AG10803 (cell line): ENCODE measurements at places on chromosomes 2 and 18.
A peak's percentile ranks its signal among the peaks of the same experiment; 100 is the strongest.

GRCh38 chr2:226802573-226802972 is 3.0 kb upstream of the IRS1 start:
- peak; percentile 89 for DNase-seq

- DNase-seq: peak; percentile 87
These were observed 82.3 kb downstream of the ANTXR1 start for GRCh38 chr2:69095305-69095704.

DNA sequence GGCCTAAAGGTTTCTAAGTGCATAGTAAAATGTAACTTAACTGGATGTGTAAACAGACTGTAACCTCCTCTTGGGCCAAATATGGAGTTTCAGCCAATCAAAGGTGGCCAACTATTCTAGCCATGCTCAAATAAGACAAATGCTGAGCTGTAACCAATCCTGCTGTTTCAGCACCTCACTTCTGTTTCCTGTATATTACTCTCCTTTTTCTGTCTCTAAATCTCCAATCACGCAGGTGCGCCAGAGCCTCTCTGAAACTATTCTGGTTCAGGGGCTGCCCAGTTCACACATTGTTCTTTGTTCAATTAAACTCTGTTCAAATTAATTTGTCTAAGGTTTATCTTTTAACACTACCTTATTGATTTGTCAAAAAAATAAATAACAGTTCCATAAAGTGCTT is 532.7 kb upstream of the DCC start:
- no peak for DNase-seq

DNA sequence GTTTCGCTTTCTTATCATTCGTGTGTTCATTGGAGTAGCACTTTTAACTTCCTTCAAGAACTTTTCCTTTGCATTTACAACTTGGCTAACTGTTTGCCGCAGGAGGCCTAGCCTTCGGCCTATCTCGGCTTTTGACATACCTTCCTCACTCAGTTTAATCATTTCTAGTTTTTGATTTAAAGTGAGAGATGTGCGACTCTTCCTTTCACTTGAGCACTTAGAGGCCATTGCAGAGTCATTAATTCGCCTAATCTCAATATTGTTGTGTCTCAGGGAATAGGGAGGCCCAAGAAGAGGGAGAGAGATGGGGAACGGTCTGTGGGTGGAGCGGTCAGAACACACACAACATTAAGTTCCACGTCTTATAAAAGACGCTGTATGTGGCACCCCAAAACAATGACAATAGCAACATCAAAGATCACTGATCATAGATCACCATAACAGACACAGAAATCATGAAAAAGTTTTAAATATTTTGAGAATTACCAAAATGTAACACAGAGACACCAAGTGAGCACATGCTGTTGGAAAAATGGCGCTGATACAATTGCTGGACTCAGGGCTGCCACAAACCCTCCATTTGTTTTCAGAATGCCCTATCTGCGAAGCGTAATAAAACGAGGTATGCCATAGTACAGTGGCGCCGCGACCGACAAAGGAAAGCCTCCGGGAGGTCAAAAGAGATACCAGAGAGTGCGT is 553 bp downstream of the TIGD1 start:
- DNase-seq: no peak

GRCh38 chr2:71456617-71457016 is 3.3 kb downstream of the DYSF start:
- no peak for DNase-seq

GRCh38 chr2:74525717-74526648 is at the start of gene DQX1:
Gene DQX1 (minus strand): TSS chr2:74526231. CDS start chr2:74525729, 502 bp downstream.
- no peak for DNase-seq

DNA sequence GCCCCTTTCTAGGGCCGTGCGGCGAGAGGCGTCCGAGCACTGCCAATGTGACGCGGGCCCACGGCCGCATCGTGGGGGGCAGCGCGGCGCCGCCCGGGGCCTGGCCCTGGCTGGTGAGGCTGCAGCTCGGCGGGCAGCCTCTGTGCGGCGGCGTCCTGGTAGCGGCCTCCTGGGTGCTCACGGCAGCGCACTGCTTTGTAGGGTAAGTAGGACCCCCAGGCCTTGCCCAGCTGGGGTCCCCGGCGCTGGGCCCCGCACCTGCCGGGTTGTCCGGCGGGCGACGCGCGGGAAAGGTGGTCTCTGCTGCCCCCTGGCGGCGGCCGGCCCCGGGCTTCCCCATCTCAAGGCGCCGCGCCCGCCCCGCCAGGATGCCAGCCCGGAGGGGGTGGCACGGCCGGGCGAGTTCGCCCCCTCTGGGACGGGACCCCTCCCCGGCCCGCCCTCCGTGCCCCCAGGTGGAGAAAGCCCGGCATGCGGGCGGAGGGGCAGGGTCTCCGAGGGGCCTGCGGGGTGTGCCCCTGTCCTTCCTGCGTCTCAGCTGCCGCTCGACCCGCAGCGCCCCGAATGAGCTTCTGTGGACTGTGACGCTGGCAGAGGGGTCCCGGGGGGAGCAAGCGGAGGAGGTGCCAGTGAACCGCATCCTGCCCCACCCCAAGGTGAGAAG is 1.9 kb downstream of the PRSS56 start:
- DNase-seq: peak; percentile 11

DNA sequence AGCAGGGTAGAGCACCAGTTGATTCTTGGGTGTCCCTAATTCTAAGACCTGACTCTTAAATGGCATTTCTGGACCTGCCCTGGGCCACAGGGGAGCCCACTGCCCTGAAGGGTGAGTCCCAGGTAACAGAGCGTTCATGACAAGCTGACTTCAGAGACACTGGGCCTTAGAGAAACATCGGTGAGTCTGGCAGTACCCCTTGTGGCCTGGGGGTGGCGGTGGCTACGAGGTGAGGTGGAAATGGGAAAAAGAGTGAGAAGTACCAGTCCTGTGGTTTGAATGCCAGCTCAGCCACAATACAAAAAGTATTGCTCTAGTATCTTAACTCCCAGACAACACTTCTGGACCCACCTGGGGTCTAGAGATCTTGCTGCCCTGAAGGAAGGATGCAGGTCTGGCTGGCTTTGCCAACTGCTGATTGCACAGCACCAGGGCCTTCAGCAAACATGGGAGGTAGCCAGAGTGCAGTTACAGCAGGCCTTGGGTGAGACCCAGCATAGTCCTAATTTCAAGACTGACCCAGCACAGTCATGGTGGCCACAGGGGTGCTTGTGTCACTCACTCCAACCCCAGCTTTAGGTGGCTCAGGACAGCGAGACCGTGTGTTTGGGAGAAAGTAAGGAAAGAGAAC is 44.5 kb downstream of the USP34 start:
- DNase-seq: no peak

GRCh38 chr2:239463541-239464165 is 62.8 kb upstream of the HDAC4 start:
- no peak for DNase-seq

DNA sequence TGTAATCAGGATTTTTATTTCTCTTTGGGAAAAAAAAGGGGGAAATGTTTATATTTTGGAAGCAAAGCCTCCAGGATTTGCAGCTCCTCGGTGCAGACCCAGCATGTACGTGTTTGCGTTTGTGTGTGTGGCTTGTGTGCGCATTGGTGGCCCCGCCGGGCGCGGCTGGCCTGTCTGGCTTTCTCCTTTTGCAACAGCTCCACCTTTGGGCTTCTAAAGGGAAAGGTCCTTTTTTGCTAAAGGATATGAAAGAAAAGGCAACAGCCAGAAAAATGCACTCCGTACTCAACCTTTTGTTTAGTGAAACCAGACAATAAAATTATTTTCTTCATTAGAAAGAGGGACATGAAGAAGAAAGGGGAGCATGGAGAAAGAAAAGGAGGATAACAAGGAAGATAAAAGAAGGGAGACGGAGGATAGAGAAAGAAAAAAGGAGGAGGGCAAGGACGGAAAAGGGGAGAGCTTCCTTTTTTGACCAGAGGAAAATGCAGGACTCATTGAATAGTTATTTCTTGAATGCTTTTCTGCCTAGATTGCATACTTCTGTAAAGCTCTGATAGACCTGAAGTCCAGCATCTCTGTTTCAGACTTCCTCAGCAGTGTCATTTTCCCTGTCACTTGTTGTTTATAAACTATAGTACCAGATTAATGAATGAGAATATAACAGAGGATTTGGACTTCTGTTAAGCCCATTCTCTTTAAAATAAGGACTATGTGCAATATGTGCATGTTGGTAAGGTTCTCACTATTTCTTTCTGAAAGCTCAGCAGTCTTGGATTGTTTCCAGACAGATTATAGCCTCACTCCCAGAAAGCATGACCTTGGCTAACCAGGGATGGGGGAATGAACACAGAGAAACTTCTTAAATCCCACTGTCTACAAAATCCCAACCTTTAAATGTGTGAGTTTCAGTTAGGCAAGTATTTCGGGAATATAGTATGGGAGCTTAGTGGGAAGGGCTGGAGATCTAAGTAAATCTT is 563.1 kb upstream of the PIK3C3 start:
- DNase-seq: peak; percentile 51

- no peak for DNase-seq
These were observed 81.3 kb downstream of the CRACDL start for GRCh38 chr2:98854682-98855081.
